ENCODE measurements at places on chromosomes 7 and 10.

DNA sequence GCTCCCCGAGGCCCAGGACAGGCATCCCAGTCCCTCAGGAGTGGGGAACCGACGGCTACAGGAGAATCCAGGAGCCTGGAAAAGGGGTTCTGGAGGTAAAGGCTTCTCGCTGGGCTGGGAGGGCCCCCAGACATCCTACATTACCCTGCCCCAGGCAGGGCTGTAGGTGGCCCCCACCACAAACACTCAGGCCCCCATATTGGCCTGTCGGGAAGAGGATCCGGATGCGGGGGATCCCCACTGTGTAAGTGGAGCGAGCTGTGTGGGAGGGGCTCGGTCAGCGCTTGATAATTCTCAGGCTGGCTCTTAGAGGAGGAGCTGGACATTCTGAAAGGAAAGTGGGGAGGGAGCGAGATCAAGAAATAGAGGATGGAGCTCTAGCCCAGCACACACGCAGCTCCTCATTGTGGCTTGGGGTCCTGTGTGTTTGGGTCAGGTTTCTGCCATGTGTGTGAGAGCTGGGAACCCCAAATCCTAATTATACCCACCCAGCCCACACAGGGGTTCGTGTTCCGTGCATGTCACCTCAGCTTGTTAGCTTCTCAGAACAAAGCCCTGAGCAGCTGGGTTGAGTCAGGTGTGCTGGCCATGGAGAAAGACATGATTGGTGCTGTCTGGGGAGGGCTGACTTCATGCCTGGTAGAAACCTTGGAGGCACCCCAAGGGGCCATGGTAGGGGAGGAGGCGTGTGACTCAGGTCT lies 49.4 kb downstream of the ZNF467 start:
- no peak for DNase-seq

DNA sequence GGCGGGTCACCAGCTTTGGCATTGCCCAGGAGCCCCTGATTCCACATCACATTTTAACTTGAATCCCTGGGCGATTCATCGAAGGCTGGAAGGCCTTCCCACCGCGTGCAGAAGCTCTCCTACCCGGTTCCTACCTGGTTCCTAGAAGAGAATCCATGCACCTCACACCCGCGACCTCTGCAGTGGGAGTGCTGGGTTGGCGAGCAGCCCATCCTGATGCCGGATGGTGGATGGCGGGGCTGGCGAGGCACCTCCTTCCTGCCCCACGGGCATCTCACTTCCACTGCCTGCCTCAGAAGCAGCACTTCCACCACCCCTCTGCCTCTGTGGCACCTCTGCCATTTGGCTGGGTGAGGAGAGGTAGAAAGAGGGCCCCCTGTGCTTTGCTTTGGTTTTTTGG lies 32.0 kb downstream of the NUB1 start:
- DNase-seq = no peak

DNA sequence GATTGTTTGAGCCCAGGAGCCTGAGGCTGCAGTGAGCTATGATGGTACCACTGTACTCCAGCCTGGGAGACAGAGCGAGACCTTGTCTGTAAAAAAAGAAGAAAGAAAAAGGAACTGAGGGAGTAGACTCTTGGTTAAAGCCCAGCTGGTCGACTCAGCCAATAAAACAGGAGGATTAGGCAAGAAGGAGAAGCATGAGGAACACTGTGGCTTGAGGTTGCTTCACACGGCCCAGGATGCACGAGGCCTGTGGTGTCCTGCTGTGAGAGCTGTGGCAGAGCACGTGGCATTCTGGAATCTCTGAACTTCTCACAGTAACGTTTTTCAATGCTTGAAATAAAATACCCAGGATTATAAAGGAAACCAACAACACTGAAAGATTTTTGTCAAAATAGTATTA lies 93.3 kb downstream of the CUL2 start:
- DNase-seq = no peak

DNA sequence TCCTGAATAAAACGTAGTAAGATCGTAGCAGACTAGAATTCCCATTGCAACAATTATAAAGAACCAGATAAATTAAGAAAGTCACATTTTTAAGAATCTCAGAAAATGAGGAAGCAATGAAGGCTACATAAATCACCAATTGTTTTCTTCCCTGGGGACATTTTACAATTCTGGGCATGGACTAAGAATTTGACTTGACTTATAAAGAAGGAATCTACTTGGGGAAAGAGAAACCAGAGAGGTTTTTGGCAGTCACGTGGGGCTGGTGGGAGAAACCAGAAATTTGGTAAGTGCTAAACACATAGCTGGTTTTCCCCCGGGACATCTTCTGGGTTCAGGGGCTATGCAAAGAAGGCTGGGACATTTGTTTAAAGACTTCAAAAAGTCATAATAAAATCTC lies 109.8 kb upstream of the IL6 start:
- DNase-seq = no peak

DNA sequence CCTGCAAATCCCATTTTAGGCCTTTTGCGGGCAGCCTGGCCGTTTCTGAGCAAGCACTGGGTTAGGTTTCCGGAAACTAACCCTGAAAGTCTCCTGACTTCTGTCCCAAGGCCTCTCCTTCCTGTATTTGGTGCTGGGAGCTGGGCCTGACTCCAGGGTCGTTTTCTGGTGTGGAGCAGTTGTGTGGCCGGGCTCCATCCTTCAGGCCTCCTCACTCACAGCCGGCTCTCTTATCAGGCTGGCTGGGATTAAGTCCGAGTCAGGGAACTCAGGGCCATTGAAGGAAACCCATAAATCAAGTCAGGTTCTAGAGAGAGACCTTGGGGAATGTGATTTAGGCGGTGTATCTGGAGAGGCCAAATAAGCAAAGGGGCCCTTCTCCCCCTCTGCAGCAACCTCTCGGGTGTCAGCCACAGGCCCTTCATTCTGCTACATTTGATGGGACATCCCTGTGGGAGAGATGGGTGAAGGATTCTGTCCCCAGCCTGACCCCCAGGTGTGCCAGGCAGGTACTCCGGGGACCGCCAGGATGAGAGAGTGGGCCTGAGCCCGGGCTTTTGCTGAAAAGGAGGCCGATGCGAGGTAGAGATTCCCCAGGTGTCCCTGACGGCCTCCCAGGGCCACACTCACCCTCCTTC lies 3.3 kb downstream of the GATA3 start:
- DNase-seq = no peak

DNA sequence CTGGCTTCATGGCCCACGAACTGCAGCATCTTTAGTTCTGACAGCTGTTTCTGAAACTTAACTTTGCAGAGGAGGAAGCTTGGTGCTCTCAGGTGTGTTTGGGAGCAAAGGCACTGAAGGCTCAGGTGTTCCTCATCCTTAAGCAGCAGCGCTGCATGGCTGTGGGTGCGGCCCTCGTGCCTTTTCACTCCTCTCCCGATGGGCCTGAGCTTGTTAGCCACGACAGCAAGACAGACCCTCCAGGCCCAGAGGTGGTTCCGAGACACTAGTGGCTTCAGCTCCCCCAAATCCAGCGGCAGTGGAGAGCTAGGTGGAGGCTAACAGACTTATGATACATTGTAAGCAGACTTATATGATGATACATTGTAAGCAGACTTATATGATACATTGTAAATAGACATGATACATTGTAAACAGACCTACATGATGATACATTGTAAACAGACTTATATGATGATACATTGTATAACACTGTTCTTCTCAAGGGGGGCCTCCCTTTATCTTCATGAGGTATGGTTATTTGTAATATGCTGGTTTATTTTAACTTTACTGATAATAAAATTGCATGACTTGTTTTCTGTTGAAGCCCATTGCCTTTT lies 14.1 kb downstream of the PFKP start:
- no peak for DNase-seq

GRCh38 chr7:39248041-39248691 lies 270.5 kb downstream of the POU6F2 start:
- DNase-seq = no peak

All from activated CD8-positive, alpha-beta memory T cell treated with anti-CD3 and anti-CD28 coated beads for 1 hour (primary cell).